ENCODE measurements at places on chromosomes 11 and 22.

DNA sequence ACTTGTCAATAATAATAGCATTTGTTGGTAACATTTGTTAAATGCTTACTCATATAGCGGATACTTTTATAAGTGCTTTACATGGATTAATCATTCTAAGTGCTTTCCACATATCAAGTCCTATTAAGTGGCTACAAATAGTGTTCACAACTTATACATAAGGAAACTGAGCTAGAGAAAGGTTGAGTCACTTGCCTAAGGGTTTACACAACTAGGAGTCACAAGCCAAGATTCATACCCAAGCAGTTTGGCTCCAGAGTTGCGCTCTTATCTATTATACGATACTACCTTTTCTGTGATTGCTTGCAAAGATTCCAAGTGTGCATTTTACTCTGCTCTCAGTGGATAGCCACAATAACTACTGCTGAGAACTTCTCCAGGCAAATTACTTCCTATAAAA lies 215.9 kb upstream of the CCDC90B start:
- DNase-seq, result no peak

GRCh38 chr11:94560834-94561233 lies 6.3 kb upstream of the PIWIL4 start:
- DNase-seq, result no peak

DNA sequence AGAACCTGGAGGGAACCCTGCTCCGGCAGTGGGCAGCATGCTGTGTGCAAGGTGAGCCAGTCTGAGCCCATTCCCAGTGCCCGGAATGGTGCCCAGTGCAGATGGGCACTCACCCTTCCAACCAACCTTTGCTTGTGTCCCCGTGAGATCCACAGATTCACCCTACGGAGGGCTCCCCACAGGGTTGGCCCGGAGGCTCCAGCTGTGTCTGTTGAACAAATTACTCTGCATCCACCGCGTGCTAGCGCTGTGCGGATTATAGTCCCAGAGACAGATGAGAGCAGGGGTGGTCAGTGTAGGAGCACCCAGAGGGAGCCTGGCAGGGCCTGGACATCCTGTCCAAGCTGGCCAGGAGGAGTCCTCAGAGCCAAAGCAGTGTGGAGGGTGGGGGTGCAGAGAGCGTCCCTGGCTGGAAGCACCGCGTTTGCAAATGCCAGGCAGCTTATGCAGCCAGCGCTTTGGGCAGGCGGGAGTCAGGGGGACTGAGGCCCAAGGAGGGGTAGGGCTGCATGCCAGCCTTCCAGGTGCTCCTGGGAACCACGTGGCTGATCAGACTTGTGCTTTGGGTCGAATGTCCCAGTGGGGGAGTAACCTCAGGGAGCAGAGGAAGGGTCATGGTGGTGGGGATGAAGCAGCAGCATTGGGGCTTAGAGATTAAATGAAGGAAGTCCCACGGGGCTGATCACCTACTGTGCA lies 80.5 kb downstream of the KCNQ1 start:
- no peak for DNase-seq

DNA sequence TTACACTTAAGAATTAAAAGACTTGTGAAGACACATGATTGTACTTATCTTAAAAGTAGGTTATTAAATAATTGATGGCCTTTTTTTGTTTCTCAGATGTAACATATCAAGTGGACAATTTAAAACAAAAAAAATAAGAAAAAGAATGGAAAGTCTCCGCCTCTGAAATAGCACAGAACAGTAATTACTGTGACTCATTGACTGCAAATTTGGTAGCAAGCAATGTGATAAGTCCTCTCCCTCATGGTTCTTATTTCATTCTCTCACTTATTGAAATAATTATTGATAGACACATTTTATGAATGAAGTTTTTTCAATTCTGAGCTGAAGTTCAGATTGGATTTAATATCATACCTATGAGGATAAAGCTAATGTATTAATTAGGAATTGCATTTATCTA lies 717.9 kb upstream of the LUZP2 start:
- DNase-seq, result no peak

All from activated T-helper 2 cell treated with anti-CD3 and anti-CD28 coated beads, Interferon-gamma antibody, Interleukin-2, Interleukin-4, amounts not matched to agents 10 μg/mL and 5 μg/mL and 100 μg/mL, durations not matched to agents 14 hours and 24 hours and 36 hours (primary cell).